ENCODE measurements at places on chromosomes 2 and 18. TPM values are rescaled to one million over a fixed set of nuclear protein-coding genes. Genes with fewer than 3 reads are reported as not detected.

Gene TRPM8
- total RNA-seq = not detected

Gene CSRNP3
- not detected for total RNA-seq

Gene SCRN3
- total RNA-seq = 16.0 TPM

Gene LRRTM1
- total RNA-seq = not detected

Gene RNF125
- 12.0 TPM for total RNA-seq

Gene NT5DC4
- not detected for total RNA-seq

DNA sequence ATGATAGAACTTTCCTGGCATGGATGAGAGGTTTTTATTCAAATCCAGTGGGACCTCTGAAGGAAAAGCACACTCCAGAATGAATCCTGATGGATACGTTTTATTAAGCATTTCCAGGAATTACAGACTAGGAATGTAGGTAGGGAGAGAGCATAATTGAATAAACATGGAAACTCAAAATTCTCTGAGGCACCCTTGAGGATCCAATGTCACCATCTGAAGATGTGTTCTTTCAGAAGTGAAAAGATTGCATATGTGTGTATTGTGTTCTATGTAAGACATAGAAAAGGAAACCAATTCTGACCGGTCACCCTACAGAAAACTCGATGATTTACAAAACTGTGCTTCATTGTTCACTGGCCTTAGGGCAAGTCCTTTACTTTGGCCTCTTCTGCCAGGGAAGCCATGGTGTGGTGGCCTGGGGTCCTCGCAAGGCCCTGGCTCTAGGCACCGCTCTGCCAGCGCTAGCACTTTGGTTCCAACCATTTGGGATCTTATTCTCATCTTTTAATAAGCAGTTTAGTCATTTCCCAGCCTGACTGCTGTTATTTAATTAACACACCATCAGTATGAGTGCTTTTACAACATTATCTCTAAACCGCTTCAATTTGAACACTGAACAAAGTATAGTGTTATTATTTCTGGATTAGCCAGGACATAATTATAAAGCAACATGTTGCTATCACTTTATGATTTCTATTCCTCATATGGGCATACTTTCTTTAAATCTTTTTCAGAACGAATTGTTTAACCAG lies 4.5 kb upstream of the GKN1 start:
- DNase-seq = no peak

- no peak for DNase-seq
Measured at GRCh38 chr2:7205151-7205830, 288.1 kb downstream of the RNF144A start.

DNA sequence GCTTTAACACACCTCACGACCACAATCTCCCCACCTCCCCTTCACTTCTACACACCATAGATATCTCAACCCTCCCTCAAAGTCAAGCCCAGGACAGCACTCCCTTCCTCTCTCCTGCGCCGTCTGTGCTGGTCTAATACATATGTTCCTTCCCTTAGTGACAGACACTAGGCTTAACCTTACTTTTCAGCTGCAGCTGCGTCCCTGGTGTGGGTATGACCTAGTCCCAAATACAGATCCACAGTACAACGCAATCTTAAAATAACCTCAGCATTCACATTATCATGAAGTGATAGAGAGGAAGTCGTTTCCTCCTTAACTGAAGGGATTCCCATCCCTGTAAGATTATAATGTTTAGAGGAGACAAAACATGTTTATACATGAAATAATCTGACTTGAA lies 192.7 kb upstream of the TANK start:
- DNase-seq = no peak

GRCh38 chr2:233381638-233381995 lies 27.3 kb downstream of the DGKD start:
- DNase-seq = no peak

Measured in activated naive CD4-positive, alpha-beta T cell treated with anti-CD3 and anti-CD28 coated beads, Interleukin-2, amount 50 U/mL, for 72 hours (primary cell).